Pancreas (tissue), 10 donors: ENCODE measurements at places on chromosomes 2 and 18.

DNA sequence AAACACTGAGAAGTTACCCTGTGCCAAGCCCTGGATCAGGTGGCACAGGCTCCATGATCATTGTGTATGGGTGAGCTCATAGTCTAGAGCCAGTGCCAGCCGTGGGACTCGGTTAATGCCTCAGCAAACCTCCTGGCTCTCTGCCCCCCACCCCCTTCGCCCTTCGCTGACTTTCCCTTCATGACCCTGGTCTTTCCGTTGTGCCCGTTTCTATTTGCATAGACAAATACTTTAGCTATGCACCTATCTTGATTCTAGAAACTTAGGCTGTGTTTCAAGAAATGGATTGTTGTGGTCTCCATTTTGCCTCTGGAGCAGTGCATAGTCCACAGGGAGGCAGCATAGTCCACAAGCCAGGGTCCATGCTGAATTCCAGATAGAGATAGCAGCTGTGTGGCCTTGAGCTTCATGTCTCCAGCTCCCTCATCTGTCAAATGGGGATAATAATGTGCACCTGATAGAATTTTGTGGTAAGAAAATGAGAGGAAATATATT lies 44.8 kb upstream of the KDM3A start:
- peak; percentile 74 for DNase-seq

DNA sequence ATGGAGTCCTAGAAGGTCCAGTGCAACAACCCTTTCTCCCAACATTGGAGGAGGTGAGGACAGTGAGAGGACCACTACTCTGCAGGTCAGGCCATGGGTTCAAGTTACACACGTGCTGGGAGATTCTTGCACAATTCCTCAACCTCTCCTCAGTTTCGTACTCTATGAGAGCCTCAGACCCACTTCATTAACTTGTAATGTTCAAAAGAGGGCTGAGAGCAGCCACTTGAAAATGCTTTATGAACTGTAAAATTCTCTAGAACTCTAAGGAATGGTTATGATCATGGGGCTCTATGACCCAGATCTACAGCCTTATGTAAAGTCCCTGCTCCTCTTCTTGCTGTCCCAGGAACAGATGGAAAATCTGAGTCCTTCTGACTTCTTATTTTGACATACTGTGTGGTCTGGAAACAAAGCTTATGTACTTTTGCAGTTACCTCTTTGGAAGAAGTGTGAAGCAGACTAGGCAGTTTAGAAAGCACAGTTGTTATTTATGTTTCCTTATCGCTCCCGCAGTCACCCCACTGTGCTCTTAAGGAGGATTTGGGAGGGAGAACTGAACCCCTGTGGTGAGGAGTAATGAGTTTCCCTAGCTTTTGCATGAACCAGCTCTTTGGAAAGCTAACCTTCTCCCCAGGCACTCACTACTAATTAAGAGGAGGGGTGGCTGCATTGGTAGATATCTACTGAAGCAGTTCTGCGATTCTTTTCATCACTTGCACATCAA lies 296.6 kb downstream of the LRRTM1 start:
- DNase-seq, result no peak

DNA sequence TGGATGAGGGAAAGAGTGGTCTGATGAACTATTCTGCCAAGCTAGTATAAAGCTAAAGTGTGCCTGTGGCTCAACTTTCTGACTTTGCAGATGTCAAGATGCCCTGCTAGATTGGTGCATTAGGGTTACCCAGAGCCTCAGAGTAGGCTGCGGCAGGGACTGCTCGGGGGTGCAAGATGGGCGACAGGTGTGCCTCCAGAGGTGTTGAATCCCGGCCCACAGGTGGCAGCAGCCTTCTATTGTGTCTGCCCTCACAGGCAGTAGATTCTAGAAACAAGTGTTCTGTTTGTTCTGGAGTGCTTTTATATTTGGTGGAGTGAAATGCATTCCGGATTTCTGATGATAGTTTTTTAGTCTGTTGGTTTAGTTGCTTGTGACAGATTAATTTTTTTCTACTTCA lies 131.6 kb upstream of the IL1R2 start:
- no peak for DNase-seq

- peak; percentile 65 for DNase-seq
These were observed 122.6 kb upstream of the XPO1 start for GRCh38 chr2:61660511-61661388.

DNA sequence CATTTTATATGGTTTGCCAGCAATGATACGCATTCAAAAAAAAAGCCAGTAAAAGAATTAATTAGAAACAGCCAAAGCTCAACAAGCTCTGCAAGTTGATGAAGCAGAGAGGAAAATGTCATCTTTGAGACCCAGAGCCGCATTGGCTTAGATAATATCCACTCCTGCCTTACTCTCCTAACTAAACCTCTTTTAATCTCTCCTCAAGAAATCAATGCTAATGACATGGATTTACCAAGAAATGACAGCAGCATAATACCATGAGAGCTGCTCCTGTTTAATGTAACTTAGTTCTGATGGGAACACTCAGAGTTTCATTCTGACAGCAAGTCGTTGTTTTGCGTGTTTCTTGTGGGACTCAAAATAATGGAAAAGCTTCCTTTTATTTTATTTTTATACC lies 1099.4 kb upstream of the PIK3C3 start:
- DNase-seq, result no peak

DNA sequence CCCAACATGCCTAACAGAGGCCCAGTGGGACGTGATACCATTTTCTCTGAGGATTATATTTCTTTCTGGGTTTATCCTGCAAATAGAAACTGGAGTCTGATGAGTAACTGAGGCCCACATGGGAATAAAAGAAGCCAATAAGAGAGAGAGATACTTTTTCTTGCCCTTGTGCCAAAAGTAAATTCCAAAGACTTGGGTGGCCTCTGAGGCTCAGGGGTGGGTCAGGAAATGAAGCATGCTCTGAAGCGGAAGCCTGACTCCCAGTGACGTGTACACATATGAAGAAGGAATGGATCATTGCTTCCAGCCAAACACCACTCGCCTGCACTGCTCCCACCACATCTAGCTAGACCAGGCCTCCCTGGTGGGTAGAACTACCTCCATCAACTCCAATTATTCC lies 273.6 kb upstream of the NCKAP5 start:
- no peak for DNase-seq

- no peak for DNase-seq
These were observed 182.7 kb downstream of the ETAA1 start for GRCh38 chr2:67579806-67580205.

DNA sequence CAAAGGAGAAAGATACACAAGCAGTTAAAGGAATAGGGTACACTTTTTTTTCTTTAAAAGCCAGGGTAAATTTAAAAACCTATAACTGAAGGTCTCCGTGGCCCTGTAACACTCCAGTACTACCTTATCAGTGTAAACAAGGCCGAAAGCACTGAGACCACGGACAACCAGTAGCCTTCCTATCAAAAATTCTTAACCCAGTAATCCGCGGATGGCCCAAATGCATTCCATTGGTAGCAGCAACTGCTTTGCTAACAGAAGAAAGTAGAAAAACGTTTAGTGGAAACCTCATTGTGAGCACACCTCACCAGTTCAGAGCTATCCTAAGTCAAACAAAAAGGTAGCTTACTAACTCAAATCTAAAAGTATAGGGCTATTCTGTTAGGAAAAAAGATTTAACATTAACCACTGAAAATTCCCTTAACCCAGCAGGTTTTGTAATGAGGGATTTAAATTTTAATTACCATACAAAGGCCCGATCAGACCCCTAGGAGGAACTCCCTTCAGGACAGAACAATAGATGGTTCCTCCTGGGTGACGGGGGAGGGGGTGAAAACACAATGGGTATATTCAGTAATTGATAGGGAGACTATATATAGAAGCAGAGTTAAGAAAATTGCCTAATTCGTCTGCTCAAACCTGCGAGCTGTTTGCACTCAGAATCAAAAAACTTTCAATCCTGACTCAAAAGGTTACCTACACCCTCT lies 50.8 kb upstream of the CWC22 start:
- no peak for DNase-seq

GRCh38 chr18:2981212-2981728 lies 31.7 kb downstream of the LPIN2 start:
- DNase-seq, result no peak

DNA sequence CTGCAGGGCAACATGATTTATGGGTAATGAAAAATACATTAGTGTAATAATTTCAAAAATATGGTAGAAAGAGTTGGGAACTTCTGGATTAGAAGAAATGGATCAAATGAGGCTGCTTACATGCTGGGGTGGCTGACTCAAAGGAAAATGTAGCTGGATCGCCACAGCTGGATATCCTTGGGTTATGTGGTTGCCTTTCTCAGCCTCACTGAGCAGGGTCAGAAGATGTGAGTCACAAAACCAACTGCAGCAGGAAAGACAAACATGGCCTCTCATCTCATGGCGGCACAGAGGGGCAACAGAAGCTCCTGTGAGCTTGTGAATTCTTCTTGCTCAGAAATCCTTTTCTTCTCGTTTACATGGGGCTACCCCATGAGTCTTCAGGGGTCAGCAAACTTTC lies 317.1 kb upstream of the SPRED2 start:
- no peak for DNase-seq

DNA sequence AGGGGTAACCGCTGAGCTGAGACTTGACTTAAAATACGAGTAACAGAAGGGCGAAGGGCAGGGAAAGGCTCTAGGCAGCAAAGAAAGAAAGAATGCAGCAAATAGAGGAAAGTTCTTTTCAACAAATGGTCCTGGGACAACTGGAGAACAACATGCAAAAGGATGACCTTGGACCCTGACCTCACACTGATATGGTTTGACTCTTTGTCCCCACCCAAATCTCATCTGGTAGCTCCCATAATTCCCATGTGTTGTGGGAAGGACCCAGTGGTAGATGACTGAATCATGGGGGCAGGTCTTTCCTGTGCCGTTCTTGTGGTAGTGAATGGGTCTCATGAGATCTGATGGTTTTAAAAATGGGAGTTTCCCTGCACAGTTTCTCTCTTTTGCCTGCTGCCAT lies 33.9 kb downstream of the ST3GAL5 start:
- no peak for DNase-seq

DNA sequence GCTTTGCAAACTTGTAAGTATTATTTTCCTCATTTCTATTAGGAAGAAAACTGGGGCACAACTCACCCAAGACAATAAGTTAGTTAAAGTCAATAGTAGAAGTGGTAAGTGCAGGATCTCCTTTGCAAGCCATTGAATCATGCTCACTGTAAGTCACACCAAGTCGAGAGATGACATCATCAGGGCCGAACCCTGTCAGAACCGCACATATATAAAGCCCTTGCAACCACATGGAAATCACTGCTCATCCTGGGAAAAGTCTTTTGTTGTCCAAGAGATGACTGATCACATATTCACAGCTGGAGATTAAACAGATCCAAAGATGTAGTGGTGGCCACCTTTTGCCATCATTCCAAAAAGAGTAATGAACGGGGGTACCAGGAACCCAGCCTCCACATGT lies 484.8 kb upstream of the ID2 start:
- DNase-seq, result no peak

DNA sequence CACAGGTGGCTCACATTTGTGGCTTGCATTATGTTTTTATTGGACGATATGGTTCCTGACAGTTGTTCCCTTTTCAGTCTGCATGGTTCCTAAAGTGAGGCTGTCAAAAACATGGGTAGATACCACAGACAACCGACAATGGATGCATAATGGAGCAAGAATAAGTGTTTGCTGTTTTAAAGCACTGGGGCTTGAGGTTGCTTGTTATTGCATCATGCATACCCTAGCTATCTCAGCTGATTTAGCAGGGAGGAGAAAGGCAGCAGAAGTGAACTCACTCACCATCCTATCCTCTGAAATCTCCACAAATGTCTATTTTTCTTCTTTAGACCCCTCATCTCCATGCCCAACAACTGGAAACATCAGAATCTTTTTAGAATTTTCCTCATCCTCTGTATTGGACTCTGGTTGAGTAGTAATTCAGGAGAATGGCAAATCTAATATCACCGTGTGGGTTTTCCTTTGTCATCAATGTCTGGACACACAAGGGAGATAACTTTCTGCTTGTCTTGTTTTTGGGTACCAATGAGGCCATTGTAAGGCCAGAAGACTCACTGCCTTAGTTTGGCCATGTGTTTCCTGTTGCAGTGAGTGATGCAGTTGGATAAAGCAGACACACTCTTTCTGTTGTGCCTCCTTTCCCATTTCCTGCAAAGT lies 46.7 kb downstream of the FBXO48 start:
- DNase-seq, result no peak

GRCh38 chr18:1784113-1784512 lies 787.2 kb downstream of the METTL4 start:
- DNase-seq, result peak; percentile 28

DNA sequence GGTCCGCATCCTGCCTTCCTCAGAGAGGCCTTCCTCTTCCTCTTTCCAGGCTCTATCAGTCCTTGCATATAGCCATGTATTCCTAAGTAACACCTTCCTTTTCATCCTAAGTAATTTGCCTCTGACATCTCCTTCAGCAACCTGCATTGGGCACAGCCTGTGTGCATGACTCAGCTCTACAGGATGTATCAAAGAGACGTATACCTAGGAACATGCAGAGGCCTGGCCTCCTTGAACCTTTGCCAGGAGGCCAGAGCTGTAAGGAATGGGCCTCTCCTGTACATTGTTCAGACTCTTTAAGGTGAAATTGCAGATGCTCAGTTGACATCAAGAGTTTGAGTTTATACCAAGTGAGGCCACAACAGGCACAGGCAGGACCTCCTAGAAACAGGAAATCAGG lies 76.0 kb upstream of the CELF4 start:
- DNase-seq, result no peak

DNA sequence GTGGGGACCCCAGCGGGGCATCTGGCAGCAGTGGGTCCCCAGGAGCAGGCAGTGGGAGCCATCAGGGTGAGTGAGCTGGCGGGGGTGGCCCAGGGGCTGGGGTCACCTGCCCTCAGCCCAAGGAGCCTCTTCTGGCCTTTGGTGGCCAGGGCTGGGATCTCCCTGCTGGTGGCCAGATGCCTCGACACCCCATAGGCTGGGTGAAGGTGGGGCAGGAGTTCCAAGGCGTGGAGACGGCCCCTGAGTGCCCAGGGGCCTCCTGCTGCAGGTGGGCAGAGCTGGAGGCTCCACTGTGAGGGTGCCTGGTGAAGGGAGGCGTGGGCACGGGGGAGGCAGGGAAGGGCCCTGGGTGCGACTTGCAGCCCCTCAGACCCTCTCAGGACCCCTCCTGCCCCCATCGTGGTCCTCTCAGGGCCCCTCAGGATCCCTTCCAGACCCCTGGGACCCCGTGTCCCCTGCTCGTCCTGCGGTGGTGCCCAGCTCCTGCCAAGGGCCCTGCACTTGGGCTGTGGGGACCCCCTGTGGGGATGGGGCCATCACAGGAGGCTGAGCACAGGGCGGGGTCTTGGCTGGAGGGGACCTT lies 5.0 kb upstream of the GPR35 start:
- DNase-seq, result peak; percentile 55

DNA sequence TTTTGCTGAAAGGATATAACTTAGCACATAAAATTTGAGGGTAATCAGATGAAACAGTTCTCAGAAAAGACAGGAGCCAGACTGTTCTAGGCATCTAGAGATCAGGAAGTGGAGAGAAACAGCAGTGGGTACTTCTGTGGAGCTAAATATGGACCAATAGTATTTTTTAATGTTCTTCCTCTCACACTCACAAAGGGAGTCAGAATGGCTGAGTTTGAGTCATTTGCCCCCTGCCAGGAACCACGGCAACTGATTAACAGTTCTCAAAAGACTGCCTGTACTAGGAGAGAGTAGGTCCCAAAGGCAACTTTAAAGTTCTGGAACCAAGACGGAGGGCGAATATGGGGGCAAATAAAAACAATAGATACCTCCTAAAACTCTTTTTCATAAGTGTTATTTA lies 107.5 kb downstream of the GULP1 start:
- DNase-seq, result no peak
